ENCODE measurements at places on chromosomes 4 and X. TPM values are rescaled to one million over a fixed set of nuclear protein-coding genes. Genes with fewer than 3 reads are reported as not detected.

The FGFBP1 gene
- total RNA-seq = not detected

The NHSL2 gene
- total RNA-seq = 38.0 TPM

The MTMR8 gene
- 2.1 TPM for total RNA-seq

The CT47B1 gene
- total RNA-seq = not detected

The MAGEC1 gene
- not detected for total RNA-seq

The TREX2 gene
- total RNA-seq = 1.2 TPM

The CT45A10 gene
- total RNA-seq = not detected

The SYN1 gene
- not detected for total RNA-seq

The PFKFB1 gene
- total RNA-seq = 0.07 TPM

The NUP62CL gene
- 0.40 TPM for total RNA-seq

The STEEP1 gene
- total RNA-seq = 39.2 TPM

The AGTR2 gene
- not detected for total RNA-seq

The FAM199X gene
- 44.8 TPM for total RNA-seq

The GPRASP3 gene
- 12.0 TPM for total RNA-seq

The FREM3 gene
- not detected for total RNA-seq

The NEUROG2 gene
- total RNA-seq = not detected

The SLITRK4 gene
- total RNA-seq = 64.4 TPM

The F9 gene
- total RNA-seq = not detected

The NKRF gene
- 14.1 TPM for total RNA-seq

The PLS3 gene
- total RNA-seq = 730 TPM

The DMP1 gene
- not detected for total RNA-seq

Measured in thoracic aorta endothelial cell (primary cell).